ENCODE measurements at places on chromosomes 12 and 14.

DNA sequence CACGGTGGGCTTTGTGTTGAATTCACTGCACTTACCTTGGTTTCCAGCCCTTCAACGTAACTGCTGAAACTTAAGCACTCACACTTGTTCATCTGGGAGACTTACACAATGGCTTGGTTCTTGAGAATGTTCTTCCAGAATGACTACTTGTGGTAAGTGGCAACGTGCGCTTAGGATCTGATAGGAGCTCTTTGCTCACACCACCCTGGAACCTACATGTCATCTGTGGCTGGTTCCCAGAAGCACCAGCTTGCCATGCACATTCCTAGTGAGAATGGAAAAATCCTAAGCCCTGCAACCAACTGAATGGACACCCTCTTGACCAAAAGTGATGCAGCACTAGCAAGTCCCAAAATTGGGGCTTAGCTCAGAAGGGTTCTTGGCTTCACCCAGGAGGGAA lies 59.0 kb upstream of the FAM181A start:
- DNase-seq: no peak

DNA sequence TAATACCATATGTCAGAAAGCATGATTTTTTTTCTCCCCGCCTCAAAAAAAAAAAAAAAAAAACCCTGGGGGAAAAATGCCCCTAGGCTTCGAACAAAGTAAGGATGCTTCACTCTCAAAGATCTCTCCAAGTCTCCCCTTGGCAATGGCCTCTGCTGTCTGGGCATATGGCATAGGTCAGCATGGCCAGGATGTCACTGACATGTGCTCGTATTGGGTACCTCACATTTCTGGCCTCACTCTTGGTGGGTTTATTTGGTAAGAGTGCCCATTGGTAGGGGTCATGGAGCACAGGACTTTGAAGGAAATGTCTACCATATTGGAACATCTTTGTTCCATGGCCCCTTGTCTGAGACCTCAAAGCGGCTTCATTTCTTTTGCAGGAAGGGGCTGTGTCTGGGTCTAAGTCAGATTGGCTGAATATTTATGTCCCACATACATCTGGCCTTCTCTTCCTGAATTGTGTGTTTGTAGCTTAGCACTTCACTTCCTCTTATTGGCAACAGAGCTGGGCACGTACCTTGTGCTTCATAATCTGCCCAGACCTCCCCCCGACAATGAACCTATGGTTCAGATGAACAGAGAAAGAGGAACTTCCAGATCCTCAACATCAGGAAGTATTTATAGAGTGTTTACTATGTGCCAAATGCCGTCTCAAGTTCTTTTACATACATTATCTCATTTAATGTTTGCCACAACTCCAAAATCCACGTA lies 36.3 kb upstream of the OAS1 start:
- DNase-seq: no peak

GRCh38 chr12:52070185-52070925 lies 577 bp downstream of the ATG101 start:
- DNase-seq: no peak

- DNase-seq: no peak
These were observed 478.0 kb downstream of the RMST start for GRCh38 chr12:97940629-97941028.

DNA sequence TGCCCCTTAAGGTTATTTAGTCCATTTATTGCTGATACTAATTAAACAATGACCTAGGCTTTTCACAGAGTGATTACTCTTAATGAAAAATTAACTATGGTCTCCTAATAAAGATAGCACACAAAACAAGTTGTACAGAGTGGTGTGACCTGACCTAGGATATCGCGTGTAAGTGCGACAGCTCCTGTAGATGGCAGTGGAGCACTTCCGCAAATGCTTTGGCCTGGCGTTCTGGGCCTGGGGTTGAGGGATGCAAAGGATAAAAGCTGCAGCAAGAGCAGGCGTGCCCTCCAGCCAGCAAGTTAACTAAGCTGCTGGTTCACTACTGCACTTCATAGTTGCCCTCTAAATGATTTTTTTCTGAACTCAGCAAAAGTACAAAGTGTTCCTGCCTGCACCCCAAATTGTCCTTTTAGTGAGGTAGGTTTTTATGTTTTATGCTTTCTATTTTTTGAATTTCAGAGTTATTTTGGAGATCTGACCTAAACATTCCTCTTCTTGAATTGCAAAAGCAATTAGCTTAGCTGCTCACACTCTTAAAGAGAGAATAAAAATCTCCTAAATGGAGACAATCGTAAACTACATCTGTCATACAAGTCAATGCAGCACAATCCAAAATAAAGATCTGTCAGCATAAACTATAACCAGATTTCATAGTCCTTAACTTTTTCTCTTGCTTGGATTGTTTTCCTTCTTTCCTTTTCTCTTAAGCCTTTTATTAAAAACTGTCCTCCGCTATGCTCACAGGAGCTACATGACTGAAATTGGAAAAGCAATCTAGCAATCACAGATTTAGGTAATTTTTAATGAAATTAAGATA lies 379.6 kb downstream of the LRIG3 start:
- no peak for DNase-seq

- no peak for DNase-seq
These were observed 25.1 kb upstream of the DICER1 start for GRCh38 chr14:95182379-95182778.

DNA sequence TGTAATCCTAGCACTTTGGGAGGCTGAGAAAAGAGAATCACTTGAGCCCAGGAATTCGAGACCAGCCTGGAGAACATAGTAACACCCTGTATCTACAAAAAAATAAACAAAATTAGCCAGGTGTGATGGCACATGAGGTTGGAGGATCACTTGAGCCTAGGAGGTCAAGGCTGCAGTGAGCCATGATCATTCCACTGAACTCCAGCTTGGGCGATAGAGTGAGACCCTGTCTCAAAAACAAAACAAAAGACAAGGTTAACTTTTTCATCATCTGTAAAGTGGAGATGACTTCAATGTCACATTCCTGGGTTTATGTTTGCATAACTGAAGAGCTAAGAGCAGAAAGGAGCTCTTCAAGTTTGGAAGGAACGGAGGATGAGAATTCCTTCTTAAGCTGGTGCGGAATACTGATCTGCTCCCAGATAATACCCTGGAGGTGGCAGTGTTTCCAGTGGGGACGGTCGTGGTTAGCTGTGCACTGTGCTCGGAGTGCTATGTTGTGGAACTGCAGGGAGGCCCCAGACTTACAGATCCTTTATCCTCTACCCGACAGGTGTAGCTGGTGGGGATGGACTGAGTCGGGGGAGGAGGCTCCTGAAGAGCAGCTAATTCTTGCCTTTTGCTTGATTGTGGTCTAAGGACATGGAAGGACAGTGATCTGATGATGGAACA lies 22.5 kb upstream of the BICD1 start:
- no peak for DNase-seq

- DNase-seq: no peak
These were observed 46.6 kb upstream of the BICDL1 start for GRCh38 chr12:119942386-119942785.

GRCh38 chr12:47907851-47908454 lies 3.2 kb upstream of the VDR start:
- no peak for DNase-seq

- DNase-seq: no peak
These were observed 125.0 kb upstream of the FUT8 start for GRCh38 chr14:65287264-65288131.

DNA sequence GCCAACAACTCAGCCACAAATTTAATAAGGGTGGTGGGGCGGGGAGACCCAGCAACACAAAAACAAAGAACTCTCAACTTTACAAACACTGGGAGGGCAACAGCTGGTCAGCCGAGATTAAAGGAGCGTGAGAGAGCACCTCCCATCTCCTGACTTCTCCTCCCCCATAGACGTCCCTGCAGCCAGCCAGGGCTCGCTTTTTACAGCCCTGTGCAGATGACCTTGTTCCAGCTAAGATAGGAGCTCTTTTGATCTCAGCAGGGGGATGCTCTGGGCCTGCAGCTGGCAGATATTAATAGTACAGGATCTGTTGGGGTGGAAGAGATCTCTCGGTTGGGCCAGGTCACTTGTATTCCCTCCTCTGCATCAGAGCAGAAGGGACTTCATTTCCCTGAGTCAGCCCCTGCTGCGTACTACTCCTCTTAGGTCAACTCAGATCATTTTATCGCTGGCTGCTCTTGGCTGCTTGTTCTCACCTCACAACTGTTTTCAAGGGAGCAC lies 475.8 kb downstream of the RAD51B start:
- DNase-seq: no peak

GRCh38 chr14:51564986-51565604 lies 86.6 kb upstream of the FRMD6 start:
- DNase-seq: no peak

DNA sequence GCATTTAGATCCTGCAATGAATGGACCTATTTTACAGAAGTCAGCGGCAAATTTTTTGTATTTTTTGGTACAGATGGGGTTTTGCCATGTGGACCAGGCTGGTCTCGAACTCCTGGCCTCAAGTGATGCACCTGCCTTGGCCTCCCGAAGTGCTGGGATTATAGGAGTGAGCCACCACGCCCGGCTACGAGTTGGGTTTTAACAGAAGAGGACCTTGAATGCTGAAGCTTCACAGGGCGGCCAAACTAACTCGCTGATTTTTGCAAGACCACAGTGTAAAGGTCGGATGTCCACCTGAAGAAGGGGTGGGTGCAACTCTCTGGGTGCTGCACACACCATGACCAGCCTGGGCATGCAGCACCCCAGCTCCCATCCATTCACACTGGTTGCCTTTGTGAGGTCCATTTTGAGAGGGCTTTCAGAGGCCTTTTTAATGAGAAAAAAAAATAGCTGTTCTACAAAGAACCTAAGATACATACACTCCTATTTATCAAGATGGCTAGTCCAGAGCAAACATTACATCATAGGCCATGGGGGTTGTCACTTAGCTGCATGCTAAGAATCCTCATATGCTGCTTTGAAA lies 21.6 kb upstream of the CDK2AP1 start:
- DNase-seq: no peak

DNA sequence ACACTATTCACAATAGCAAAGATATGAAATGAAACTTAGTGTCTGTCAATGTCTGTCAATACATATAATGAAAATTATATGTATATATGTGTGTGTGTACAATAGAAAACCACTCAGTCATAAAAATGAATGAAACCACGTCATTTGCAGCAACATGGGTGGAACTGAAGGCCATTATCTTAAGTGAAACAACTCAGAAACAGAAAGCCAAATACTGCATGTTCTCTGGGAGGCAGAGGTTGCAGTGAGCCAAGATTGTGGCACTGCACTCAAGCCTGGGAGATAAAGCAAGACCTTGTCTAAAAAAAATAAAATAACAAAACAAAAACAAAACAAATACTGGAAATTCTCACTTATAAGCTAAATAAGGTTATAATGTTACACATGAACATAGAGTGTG lies 16.7 kb upstream of the E2F7 start:
- DNase-seq: no peak

- DNase-seq: no peak
These were observed 50.5 kb downstream of the KRT80 start for GRCh38 chr12:52141306-52141705.

- DNase-seq: no peak
These were observed 16.8 kb downstream of the CLMN start for GRCh38 chr14:95302667-95303506.

DNA sequence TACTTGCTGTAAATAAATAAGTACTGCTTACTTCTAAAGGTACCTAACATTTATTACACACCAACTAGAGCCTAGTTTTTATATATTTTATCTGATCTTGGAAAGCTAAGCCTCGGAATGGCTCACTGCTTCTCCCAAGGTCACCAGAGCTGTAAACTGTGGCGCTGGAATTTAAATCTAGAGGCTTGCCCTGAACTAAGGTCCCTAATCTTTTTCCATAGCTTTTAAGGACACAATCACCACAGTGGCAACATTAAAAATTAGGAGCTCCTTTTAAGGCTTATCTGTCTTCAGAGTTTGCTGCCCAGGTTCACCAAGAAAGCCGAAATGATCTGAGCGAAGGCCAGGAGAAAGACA lies 670 bp downstream of the CCNB1IP1 start:
- DNase-seq: no peak

GRCh38 chr14:101184104-101184455 lies 280.6 kb upstream of the RTL1 start:
- no peak for DNase-seq

- DNase-seq: no peak
These were observed 190.8 kb downstream of the ADAMTS20 start for GRCh38 chr12:43361031-43361710.

GRCh38 chr12:131137009-131137835 lies 183.5 kb downstream of the ADGRD1 start:
- no peak for DNase-seq

GRCh38 chr12:615620-616019 lies 47.6 kb downstream of the NINJ2 start:
- DNase-seq: no peak

DNA sequence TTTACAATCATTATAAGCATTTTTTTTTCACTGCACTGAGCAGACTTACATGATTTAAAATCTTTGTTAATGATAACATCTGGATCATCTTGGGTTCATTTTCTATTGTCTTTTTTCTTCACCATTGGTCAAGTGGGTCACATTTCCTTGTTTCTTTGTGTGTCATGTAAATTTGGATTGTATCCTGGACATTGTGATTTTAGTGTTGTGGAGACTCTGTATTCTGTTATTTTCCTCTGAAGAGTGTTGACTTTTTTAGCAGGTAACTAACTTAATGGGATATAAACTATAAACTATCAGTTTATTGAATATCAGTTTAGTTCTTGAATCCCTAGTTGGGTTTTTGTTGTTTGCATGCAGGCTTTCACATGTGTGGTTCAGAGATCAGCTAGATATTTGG lies 4.0 kb upstream of the UNC79 start:
- DNase-seq: no peak

- no peak for DNase-seq
These were observed 10.2 kb upstream of the GOLGA5 start for GRCh38 chr14:92783813-92784431.

- no peak for DNase-seq
These were observed 50.3 kb downstream of the BMAL2 start for GRCh38 chr12:27382924-27383323.

GRCh38 chr12:26713885-26714383 lies 119.1 kb downstream of the ITPR2 start:
- DNase-seq: no peak

DNA sequence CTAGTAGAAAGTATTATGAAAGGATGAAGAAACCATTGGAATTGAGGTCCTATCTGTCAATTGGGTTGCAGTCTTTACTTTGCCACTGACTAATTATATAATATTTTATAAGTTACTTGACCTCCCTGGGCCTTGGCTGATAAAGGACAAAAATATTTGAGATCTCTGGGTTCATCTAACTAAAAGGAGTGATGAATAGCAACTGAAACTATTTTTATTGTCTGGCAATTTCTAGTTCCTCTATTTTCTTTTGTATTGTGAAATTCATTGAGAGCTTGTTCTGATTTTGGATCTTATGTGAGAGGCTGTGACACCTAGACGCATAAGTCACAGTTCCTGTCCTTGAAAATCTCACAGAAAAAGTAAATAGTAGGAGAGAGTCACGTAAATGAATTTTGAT lies 415.7 kb upstream of the ATP2B1 start:
- no peak for DNase-seq

DNA sequence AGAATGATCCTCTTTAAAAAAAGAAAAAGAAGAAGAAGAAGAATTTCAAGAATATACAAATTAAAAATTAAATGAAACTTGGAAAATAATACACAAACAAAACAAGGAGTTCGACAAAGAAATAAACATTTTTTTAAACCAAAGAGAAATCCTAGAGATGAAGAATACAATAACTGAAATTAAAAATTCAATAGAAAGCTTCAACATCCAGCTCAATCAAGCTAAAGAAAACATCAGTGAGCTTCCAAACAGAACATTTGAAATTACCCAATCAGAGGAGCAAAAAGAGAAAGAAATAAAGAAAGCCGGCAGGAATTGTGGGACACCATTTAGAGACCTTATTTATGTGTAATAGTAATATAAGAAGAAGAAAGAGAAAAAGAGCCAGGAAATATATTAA lies 37.2 kb upstream of the RHOJ start:
- no peak for DNase-seq

- DNase-seq: no peak
These were observed 52.1 kb downstream of the DERA start for GRCh38 chr12:15963271-15963670.
